Left ventricle myocardium inferior (tissue), 1 donor: ENCODE measurements at places on chromosomes 4 and X. TPM values are rescaled to one million over a fixed set of nuclear protein-coding genes. Genes with fewer than 3 reads are reported as not detected.

CYTL1 gene
- total RNA-seq, result 0.47 TPM

NXF2B gene
- total RNA-seq, result not detected

PCDH10 gene
- 0.14 TPM for total RNA-seq

CAPN6 gene
- not detected for total RNA-seq

TMSB4X gene
- total RNA-seq, result 955 TPM

TRIML2 gene
- total RNA-seq, result not detected

POLN gene
- 2.2 TPM for total RNA-seq

YY2 gene
- total RNA-seq, result 0.30 TPM

FMR1NB gene
- total RNA-seq, result not detected

AWAT2 gene
- not detected for total RNA-seq

CLCN5 gene
- 1.7 TPM for total RNA-seq

FRAS1 gene
- 1.4 TPM for total RNA-seq

HTR2C gene
- total RNA-seq, result not detected

NDST3 gene
- total RNA-seq, result not detected

WDR45 gene
- total RNA-seq, result 80.4 TPM

HAND2 gene
- total RNA-seq, result 117 TPM

RHOXF2 gene
- not detected for total RNA-seq

ADH1B gene
- total RNA-seq, result 91.9 TPM

TFE3 gene
- 19.2 TPM for total RNA-seq

LRP2BP gene
- 2.8 TPM for total RNA-seq

DCAF4L1 gene
- total RNA-seq, result 0.19 TPM

PDCL2 gene
- total RNA-seq, result not detected

CDS1 gene
- 1.3 TPM for total RNA-seq

PARM1 gene
- 90.7 TPM for total RNA-seq

PDGFC gene
- 12.9 TPM for total RNA-seq

MAOA gene
- 113 TPM for total RNA-seq

MEPE gene
- not detected for total RNA-seq

ARHGAP36 gene
- not detected for total RNA-seq

ELF4 gene
- 2.2 TPM for total RNA-seq

HTRA3 gene
- total RNA-seq, result 119 TPM

SSX1 gene
- not detected for total RNA-seq

PNMA6A gene
- 1.4 TPM for total RNA-seq

RNF128 gene
- total RNA-seq, result 0.36 TPM

PITX2 gene
- not detected for total RNA-seq
